Renal cortical epithelial cell (primary cell): ENCODE measurements at places on chromosomes 6 and 20.

GRCh38 chr20:4592316-4593148, 129.2 kb upstream of the PRND start:
- no peak for DNase-seq

GRCh38 chr6:3506751-3507383, 50.0 kb upstream of the SLC22A23 start:
- no peak for DNase-seq

DNA sequence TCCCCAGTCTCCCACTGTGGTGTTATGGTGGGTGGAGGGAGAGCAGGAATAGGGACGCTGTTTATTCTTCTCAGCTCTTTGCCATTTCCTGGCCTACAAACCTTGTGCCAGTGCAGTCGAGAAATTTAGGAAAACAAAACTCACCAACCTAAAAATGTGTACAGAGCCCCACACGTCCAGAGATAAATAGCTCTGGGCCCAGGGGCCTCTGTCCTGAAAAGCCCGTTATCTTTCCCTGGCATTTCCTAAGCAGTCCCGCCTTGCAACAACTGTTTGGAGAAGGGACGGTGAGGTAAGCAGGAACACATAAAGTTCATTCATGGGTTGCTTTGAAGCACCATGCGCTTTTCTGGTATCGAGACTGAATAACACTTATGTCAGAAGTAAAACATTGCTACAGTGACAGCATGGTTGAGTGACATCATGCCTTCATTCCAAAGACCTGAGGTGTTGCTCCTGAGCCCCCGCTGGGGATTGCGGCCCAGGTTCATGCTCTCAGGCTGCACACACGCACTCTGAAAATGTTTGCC, 80.1 kb upstream of the NXT1 start:
- peak; percentile 40 for DNase-seq

- DNase-seq: peak; percentile 74
These were observed 20.4 kb upstream of the BMP2 start for GRCh38 chr20:6746901-6747609.

GRCh38 chr6:157075549-157076450, 247.5 kb downstream of the TMEM242 start:
- no peak for DNase-seq

DNA sequence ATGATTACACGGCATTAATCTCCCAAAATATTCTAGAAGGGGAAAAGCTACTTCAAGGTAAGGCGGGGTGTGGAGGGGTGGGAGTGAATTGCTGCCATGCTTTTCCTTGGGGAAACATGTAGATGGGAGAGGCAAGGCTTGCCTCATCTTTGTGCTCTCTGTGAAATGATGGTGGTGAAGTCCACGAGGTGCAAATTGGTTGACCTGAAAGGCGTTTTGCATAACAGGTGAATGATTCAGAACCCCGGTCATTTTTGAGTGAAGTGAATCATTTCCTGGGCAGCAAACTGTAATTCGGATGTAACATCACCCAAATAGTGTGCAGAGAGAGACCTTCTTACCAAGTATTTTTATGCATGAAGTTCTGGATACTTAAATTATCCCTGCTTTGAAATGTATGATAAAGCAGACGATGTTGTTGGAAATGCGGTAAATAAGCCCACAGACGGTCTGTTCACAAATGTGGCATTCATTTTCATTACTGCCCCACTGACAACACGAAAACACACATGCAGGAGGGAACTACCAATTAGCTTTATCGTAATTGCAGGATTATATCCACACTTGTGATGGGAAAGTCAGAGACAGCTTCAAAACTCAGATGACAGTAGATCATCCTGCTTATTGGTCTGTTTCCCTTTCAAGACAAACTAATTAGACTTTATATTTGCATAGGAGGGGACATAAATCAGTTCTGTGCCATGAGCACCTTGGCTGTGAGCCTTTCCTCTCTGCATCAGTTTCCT, 3.0 kb downstream of the CDH4 start:
- peak; percentile 70 for DNase-seq

DNA sequence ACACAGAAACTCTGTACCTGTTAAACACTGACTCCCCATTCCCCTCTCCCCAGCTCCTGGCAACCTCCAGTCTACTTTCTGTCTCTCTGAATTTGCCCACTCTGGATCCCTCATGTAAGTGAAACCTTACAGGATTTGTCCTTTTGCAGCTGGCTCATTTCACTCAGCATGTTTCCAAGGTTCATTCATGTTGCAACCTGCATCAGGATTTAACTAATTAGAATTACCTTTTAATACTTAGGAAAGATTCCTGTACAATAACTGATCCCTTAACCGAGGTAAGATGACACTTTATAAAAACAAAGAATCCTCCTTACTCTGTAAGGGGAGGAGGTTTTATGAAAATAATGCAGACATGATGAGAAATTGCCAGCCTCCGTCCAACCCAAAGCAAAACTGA, 113.1 kb upstream of the MTHFD1L start:
- DNase-seq: no peak

GRCh38 chr6:68756454-68757375, 121.6 kb downstream of the ADGRB3 start:
- DNase-seq: no peak

GRCh38 chr6:160137989-160138835, 16.6 kb downstream of the SLC22A1 start:
- DNase-seq: peak; percentile 63

GRCh38 chr20:24771542-24772061, 177.5 kb upstream of the CST7 start:
- DNase-seq: no peak

DNA sequence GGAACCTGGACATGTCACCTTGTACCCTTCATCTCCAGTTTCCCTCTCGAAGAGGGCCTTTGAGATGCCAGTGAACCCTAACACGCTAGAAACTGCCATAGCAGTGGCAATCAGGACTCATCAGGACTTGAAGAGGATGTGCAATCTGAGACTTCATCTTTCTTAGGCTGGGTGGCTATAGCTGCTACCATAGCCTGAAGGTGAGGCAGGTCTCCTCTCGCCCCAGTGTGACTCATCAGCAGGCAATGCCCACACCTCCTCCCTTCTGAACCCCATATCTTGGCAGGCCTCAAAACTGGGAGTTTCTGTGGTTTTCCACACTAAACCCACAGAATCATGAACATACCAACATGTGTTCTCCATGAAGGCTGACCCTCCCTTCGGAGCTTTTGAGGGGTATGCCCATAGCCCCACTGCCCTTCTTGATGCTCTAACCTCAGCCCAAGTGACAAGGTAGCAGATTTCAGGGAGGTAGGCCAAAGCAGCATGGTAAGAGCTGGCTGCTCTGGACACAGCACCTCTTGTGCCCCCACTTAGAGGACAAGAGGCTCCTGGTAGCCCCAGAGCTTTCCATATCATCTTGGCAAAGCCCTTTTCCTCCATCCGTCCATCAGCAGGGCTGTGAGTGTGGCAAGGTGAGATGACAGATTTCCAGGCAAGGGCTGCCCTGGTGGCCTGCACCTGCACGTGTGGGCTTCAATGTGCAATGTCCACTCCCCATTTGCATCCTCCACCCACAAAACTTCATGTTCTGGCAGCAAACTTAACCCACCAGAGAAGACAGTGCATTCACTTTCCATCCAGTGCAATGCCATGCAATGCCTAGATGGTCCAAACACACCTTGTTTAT, 2.6 kb downstream of the BLCAP start:
- DNase-seq: peak; percentile 50

DNA sequence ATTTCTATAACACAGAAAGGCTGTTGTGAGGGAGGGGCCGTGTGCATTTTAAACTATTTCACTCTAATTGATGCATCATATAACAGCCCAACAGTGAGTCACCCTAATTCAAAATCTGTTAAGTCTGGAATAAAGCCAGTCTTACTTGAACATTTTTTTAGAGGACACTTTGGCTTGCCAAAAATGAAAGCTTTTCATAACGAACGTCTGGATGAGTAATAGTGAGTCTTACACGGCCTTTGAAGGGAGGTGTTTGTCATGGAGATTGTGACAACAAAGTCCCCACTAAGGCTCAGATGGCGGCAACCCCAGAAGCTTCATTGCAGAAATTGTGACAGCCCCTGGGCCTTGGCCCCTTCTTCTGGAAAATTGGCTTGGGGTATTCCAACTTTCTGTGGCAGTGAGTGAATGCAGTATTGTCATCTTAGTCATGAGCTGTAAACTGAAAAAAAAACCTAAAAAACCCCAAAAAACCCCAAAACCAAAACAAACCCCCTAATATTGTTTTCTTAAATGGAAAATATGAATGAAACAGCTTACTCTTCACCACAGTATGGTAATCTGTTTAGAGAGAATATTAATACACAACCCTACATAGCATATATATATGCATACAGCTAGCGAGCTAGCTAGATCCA, 92.6 kb upstream of the CLDN20 start:
- peak; percentile 89 for DNase-seq

GRCh38 chr20:58449681-58450221, 60.7 kb downstream of the VAPB start:
- no peak for DNase-seq

DNA sequence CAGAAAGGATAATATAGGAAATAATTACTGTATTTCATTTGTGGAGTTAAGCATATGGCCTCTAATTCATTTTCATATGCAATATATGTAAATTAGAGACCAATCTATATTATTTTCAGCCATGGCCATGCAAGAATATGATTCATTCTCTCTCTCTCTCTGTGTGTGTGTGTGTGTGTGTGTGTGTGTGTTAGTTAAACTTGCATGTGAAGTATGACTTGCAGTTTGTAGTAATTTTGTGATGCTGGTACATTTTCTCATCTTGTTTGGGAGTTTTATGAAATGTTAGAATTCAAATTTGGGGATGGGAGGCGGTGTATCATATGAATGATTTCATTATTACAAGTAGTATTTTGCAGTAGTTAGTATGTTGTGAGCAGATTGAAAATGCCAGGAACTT, 74.8 kb downstream of the JARID2 start:
- DNase-seq: no peak

- DNase-seq: peak; percentile 6
These were observed 131.6 kb downstream of the KIF6 start for GRCh38 chr6:39593646-39594045.

GRCh38 chr20:33460711-33461110, 17.1 kb upstream of the SNTA1 start:
- peak; percentile 44 for DNase-seq

- DNase-seq: no peak
These were observed 81.9 kb upstream of the TULP1 start for GRCh38 chr6:35594503-35595186.

GRCh38 chr6:162178666-162179065, 548.9 kb downstream of the PRKN start:
- DNase-seq: no peak

- no peak for DNase-seq
These were observed 48.9 kb upstream of the UST start for GRCh38 chr6:148697895-148698440.
